Central memory CD4-positive, alpha-beta T cell (primary cell): ENCODE measurements at places on chromosomes 11 and 22.

- DNase-seq: no peak
Measured at GRCh38 chr22:29977107-29977506, 94.1 kb downstream of the MTMR3 start.

GRCh38 chr11:96341211-96342013 is 1.6 kb downstream of the MAML2 start:
- DNase-seq: peak; percentile 69

GRCh38 chr11:1450949-1451710 is 35.4 kb downstream of the MOB2 start:
- no peak for DNase-seq

- DNase-seq: no peak
Measured at GRCh38 chr22:25903294-25903693, 161.3 kb downstream of the MYO18B start.

DNA sequence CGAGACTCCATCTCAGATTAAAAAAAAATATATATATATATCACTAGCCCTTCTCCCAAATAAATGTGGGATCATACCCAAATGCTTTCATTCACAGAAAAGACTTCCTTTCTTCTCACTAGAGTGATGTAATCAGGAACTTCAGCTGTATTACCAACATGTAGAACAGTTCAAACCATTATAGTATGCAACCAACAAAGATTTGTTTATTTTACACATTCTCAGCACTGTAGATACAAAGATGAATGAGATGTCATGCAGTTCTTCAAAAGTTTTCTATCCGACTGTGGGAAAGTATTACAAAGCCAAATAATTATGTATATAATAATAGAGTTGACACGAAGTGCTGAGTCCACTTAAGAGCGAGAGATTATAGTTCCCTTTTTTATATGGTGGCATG is 22.2 kb upstream of the ZNF143 start:
- no peak for DNase-seq
